ENCODE measurements at places on chromosomes 12 and 14.

GRCh38 chr12:118190266-118190665 is 54.3 kb downstream of the PEBP1 start:
- no peak for DNase-seq

GRCh38 chr14:30803185-30803584 is 71.2 kb upstream of the COCH start:
- DNase-seq, result peak; percentile 7

GRCh38 chr14:24659916-24660570 is 26.1 kb upstream of the GZMB start:
- no peak for DNase-seq

DNA sequence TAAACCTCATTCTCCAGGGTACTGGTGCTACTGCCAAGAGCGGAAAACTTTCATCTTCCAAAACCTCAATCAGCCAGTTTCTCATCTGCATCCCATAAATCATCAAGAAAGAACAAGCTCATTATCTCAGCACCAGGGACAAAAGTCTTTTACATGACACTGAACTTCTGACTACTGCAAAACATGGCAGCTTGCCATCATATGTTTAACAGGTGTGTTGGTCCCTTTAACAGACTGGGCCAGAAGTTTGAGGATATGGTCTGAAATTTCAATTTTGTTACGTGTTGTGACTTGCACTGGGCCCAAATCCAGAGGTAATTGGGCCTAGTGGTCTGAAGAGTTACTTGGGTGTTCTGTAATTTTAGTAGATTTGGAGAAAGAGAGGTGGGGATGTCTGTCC is 305.4 kb upstream of the SEL1L start:
- no peak for DNase-seq

DNA sequence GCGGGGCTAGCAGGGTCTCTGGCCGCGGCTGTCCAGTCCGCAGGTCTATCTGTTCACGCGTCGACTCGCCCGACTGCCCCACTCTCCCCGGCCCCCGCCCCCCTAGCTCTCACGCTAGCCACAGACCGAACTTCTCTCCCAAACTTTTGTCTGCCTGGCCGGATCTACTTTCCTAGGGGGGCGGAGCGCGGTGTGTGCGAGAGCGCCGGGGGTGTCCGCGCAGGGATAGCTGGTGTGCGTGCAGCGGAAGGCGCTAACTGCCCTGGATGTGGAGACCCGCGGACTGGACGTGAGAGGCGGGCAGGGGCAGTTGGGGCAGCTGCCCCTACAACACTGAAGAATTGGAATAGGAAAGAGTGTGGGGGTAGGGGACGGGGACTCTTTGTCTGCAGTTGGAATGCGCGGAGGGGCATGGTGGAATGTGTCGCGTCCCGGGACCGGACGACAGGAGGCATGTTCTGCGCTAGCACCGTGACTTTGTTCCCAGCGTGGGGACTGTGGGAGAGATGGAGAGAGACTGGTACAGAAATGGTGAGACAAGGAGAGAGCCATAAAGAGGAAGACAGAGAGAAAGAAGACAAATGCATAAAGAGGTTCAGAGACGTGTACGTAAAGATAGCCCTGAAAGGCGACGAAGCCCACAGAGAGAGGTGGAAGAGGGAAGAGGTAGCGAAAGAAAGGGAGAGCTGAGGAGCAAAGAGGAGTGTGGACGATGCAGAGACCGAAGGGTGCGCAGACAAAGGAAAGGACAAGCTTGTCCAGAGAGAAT is at the start of gene AJUBA:
AJUBA (minus strand) TSS at position 75 of the 769 bp plus-strand sequence. CDS start 285 bp downstream, outside the sequence.
- peak; percentile 81 for DNase-seq

DNA sequence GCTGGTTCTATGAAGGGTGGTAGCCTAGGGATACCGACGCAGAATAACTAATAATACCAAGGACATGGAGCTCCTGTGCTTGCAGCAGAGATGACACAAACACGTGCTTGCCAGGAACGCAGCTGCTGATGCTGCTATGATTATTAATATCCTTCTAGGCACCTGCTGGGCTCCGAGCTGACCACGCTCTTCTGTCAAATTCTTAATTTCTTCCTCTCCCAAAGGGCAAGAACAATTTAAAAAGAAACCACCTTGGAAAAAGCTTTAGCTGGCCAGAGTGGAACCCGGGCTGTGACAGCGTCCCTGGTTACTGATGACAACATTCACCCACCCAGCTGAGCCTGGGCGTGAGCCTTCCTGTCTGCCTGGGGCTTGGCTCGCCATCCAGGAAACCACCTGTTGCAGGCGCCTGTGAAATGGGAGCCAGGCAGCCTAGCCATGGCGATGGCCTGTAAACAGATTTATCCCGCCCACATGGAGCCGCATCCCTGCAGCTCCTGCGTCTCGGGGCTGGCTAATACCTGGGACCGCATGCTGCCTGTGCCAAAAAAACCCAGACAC is 28.8 kb downstream of the CLMN start:
- peak; percentile 93 for DNase-seq

DNA sequence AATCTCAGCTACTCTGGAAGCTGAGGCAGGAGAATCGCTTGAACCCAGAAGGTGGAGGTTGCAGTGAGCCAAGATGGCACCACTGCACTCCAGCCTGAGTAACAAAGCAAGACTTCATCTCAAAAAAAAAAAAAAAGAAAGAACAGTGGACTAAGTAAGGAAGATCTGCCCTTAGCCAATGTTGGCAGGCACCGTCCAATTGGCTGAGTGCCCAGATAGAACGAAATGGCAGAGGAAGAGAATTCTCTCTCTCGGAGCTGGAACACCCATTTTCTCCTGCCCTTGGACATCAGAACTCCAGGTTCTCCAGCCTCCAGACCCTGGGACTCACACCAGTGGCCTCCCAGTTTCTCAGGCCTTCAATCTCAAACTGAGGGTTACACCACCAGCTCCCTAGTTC is 49.9 kb downstream of the ESR2 start:
- peak; percentile 32 for DNase-seq

DNA sequence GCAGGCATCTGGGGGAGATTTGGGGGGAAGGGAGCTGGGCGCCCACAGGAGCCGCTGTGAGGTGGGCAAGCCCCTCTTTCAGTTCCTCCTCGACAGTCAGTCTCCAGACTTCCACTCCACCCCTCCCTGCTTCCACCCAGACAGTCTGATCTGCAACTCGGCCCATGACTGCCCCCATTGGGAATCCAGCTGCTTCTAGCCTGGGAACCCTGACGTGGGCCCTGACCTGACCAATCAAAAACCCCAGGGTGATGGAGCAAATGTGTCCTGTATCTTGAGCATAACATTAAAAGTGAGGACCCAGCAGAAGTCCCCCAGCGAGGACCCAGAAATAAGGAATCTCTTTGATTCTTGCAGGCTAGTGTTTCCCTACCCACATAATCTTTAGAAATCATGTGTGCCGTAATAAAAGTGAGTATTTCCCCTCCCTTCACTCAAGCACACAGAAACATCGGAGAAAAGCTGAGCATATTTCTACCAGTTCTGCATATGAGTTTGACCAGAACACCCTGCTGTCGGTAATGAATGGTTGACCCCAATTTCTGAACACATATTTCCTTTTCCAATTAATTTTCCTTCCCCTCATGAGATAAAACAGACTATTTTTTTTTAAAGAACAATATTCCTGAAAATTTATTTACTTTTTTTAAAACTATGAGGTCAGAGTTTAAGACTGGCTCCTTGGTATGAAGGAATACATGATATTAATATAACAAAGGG is 6.4 kb downstream of the SSH1 start:
- DNase-seq, result no peak

- peak; percentile 74 for DNase-seq
Observed at GRCh38 chr12:52372216-52373154, 5.2 kb upstream of the KRT85 start.

DNA sequence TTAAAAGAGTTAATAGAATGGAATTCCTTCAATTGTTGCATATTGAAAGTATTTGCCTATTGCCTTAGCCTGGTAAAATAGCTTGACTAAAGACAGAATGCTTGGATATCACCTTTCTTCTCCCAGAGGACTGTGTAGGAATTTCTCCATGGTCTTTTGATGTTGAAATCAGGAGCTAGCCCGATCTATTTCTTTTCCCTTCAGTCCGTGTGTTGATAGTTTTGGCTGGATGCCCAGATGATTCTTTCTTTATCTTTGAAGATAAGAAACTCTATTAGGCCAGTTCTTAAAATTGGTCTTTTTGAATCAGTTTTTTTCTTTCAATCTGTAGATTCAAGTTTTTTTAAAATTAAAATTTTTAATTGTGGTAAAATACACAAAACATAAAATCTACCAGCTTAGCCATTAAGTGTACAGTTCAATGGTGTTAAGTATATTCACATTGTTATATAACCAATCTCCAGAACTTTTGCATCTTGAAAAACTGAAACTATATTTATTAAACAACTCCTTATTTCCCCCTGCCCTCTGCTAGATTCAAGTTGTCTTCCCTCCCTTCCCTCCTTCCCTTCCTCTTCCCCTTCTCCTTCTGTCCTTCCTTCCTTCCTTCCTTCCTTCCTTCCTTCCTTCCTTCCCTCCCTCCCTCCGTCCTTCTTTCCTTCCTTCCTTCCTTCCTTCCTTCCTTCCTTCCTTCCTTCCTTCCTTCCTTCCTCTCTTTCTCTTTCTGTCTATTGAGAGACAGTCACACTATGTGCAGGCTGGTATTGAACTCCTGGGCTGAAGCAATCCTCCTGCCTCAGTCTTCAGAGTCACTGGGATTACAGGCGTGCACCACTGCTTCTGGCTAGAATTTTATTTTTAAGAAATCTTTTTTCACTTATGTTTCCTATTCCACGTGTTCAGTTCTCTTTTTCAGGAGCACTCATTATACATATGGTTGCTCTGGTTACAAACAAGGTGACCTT is 10.1 kb downstream of the LACRT start:
- no peak for DNase-seq

GRCh38 chr14:24834956-24835355 is 201.0 kb upstream of the GZMB start:
- no peak for DNase-seq

DNA sequence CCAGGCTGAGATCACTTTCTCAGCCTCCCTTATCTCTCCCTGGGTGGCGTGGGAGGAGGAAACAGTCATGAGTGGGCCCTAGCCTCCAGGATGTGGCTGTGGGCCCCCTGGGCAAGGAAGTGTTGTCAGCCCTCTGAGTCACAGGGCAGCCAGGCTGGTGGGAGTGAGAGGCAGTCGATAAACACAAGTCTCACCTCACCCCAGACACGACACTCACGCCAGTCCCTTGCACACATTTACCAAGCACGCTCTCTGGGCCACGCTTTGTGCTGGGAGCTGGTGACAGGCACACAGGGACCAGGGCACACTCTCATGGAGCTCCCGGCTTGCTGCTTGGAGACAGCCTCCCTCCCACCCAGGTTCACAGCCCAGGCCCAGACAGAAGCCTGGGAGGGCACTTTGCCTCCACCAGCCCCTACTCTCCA is 1.9 kb upstream of the KRT79 start:
- DNase-seq, result peak; percentile 74

DNA sequence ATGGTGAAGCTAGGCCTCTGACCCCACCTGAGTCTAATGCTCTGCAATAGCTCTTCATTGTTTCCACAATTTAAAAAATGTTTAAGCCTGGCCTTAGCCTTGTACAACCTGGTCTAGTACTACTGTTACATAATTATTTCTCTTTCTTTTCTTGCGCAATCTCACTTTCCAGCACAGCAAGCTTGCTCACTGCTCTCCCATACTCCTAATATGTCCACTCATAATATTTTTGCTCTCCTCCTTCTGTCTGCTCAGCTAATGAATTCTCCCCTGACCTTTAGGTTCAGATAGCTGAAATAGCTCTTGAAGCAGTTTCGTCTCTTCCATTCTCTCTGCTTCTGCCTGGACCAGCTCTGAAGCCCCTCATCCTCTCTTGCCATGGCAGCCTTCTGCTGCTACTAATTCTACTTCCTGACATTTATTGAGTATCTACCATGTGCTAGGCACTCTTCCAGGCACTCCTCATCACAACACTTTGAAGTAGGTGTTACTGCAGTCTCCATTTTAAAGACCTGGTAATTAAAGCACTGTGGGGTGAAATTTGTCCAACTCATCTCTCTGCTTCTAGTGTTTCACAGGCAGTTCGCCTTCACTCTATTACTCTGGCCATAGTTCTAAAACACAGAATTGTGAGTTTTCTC is 2.8 kb upstream of the SLC48A1 start:
- no peak for DNase-seq

- DNase-seq, result no peak
Observed at GRCh38 chr12:1794440-1795090, 25.8 kb upstream of the LRTM2 start.

GRCh38 chr12:83843541-83843940 is 1069.1 kb downstream of the SLC6A15 start:
- no peak for DNase-seq

- DNase-seq, result no peak
Observed at GRCh38 chr12:1883513-1883912, 34.9 kb downstream of the CACNA2D4 start.

GRCh38 chr12:110906985-110907384 is 13.4 kb downstream of the MYL2 start:
- no peak for DNase-seq

DNA sequence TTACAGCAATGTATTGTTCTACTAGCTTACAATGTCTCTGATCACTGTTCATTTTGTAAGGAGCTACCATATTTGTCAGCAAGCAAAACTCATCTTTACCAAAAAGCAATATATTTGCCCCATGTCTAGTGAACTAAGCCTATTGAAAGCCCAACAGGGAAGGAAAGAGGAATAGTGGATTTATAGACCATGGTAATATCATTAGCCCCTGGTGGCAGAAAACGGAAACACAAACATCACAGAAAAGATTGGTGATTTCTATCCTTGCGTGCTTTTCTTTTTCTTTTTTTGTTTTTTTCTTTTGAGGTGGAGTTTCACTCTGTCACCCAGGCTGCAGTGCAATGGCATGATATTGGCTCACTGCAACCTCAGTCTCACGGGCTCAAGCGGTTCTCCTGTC is 1562.4 kb upstream of the TMEM132C start:
- DNase-seq, result no peak

GRCh38 chr12:49061157-49061650 is 610 bp upstream of the KMT2D start:
- DNase-seq, result no peak

- no peak for DNase-seq
Observed at GRCh38 chr12:2719392-2719791, 75.4 kb upstream of the FKBP4 start.

GRCh38 chr14:105249182-105250007 is 1.1 kb downstream of the BTBD6 start:
- DNase-seq, result no peak

DNA sequence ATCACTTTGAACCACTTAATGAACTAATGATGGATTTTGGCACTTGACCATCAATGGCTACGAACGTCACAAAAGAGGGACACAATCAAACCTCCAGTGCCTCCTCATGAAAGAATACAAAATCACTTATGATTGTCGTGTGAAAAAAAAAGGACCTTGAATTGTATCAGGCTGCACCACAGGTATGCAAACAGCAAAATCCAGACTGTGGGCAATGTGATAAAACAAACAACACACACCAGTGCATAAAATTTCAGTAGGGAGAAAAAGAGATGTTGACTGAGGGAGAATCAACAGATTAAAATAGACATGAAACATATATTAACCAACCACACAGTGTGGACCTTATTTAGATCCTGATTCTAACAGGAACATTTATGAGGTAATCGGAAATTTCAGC is 2.6 kb downstream of the TSPAN8 start:
- no peak for DNase-seq

DNA sequence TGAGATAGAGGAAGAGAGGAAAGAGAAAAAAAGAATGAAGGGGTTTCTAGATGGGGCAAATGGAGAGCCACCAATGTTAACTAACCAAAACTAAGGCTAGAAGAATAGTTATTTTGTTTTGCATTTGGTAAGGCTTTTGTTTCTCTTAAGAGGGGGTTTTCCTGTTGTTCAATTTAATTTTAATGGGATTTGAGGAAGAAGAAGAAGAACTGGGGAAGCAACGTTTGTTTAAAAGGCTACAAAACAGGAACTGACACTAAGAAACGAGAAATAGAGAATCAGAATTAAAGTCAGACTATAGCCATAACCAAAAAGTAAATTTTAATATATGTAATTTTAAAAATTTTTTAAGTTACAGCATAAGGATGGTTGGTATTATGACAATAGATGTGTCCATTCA is 13.7 kb downstream of the TXNDC16 start:
- DNase-seq, result no peak
